Nephron progenitor cell (in vitro differentiated cells): ENCODE measurements at places on chromosomes 7 and 10.

GRCh38 chr10:78703593-78703992 is 365.2 kb upstream of the ZMIZ1 start:
- peak; percentile 19 for DNase-seq

- DNase-seq: no peak
These were observed 89.6 kb downstream of the PPP1R17 start for GRCh38 chr7:31776616-31777015.

DNA sequence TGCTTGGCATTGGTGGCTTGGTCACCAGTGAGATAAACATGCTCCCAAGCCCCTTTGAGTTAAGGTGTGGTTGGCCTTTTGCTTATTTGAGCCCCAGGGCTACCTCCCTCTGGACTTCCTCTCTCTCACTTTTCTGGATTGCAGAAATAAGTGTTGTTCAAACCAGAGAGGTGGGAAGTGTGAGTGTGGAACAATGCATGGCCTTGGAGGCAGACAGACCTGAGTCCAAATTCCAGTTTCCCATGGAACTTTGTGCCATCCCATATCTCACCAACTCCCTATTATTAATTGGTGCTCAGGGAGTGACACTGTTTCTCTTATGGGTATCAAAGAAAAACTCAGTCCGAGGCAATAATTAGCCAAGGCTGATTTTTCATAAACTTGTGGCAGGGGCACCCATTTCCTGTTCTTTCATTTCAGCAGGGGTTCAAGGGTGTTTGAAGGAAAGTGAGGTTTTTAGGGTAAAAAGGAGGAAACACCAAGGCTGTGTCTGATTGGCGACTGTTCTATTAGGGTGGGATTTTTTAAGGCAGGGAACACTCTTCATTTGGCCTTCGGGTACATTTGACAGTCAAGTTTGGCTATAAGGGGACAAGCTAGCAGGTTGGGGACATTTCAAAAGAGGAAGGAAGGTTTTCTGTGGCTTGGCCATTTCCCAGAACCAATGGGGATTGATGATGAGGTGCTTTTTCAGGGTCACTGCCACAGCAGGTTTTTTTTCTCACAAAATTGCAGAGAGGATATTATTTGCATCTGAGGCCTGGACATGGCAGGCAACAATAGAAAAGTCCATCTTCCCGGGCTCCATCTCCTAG is 148.8 kb upstream of the NPY start:
- DNase-seq: no peak

DNA sequence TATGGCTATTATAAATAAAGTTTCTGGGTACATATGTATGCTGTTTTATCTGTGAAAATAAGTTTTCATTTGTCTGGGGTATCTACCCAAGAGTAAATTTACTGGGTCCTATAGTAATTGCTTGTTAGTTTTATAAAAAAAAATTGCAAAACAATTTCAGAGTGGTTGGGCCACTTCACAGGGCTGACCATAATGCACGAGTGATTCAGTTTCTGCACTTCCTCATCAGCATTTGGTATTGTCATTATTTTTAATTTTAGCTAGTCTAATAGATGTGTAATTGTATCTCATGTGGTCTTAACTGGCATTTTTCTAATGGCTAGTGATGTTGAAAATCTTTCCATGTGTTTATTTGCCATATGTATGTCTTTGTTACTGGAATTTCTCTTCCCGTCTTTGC is 452.4 kb upstream of the AKR1E2 start:
- DNase-seq: no peak

DNA sequence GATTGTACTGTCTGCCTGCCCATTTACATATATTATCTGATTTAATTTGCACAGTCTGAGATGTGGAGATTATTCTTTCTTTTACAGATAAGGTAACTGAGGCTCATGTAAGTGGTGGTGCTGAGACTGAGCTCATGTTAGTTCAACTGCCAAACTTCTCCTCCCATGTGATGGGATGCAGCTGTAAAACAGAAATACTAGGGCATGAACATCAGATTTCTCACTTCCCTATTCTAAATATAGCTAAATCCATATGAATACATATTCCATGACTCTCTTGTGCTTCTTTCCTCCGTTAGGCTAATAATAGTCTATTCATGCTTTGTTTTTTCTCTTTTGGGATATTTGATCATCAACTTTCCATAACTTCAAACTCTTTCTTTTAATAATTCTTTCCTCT is 84.7 kb downstream of the PTPRZ1 start:
- DNase-seq: no peak

DNA sequence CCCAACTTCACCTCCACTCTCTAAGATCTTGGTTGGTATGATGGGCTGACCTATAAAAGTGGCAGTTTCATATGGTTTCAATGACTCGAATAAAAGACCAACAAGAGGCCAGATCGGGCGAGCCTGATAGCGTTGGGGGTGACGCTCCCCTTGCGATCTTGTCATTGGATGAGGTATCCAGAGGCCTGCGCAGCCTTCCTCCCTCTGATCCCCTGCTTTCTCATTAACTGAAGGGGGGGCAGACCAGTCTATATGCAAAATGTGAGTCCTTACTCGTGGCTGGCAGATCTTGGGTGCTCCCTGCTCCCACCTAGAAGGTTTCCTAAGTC is 937 bp upstream of the COBL start:
- DNase-seq: no peak

DNA sequence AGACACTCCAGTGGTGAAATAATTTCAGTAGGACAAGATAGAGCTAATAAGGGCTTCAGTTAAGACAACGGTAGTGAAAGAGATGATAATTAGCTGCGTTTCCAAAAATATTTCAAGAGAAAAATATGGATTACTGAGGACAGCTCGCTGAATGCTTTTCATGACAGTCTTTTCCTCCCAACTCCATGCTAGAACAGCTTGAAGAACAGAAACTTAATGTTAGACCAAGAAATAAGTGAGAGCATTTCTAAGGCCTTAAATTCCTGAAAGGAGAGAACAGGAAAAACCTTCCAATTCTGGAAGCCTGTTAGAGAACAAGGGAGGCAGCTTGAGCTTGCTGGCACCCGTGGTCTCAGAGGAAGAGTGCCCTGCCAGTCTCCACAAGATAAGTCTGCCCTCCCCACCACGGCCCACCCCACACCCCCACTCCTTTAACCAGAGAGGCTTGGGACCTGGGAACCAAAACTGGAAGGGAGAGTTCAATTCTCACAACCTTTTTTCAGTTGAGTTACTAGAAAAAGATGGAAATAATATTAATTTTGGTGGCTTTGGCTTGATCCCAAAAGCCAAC is 1148.0 kb upstream of the CELF2 start:
- no peak for DNase-seq

DNA sequence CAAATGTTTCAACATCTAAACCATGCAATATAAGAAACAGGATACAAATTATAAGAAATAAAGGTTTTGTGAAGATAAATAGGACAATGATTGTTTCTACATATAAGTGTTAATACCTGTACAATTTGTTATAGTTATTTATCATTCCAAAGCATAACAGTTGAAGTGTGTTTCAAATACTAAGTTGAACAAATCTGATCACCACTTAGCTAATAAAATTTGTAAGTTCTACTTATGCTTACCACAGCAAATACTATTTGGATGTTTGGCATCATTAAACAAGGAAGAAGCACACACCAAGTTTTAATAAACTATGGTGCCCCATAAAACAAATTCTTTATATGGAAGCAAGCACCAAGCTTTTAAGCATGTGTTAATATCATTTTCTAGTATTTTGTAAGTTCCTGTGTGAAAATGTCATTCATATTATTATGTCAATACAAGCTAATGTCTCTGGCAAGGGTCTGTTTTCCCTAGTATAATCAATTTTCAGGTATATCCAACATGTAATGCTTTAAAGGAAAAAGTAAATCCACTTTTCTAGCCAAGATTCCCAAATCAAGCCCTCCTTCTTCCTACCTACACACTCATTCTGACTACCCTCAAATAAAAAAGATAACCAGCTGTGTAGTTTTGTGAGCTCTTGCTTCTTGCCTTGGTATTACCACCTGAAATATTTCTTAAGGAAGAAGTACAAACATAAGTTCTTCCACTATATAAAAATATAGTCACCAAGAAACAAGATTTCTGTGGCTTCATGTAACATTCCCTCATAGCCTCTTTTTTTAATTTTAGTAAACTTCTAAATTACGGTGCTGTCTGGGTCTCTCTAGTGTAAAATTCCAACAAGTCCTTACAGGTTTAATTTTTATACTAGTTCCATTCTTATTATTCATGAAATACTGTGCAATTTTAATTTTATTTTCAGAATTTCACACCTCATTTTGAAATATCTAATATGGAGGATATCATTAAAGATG is 9.2 kb downstream of the SKAP2 start:
- no peak for DNase-seq

DNA sequence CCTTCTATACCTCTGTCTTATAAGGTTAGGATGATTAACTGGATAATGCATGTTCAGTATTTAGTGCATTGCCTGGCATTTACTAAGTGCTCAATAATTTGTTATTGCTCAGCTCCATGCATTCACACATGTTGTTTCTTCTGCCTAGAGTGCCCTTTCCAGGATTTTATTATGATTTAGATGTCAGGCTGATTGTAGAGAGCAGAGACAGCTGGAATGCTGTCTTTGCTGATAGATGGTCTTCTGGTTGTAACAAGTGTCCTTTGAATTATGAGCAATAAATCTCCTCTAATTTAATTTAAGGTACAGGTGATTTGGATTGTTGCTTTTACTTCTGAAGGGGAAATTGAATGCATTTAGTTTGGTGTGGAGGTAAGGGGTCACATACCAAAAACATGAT is 548.0 kb downstream of the MAGI2 start:
- no peak for DNase-seq

DNA sequence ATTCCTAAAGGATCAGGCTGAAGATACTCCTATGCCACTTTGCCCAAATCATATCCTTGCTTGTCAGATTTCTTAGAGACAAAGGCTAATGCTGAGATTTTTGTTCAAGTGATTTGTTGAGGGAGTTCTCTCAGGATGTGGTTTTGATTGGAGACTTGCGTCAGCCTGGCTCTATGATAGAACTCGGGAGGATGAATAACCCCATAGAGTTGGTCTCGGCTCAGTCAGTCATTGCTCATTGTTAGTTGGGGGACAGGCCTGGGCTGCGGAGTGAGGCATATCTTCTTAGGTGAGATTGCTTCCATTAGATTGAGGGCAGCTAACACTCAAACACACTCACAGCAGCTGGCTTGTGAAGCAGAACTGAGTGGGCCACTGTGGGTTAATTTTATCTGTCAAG is 203.4 kb downstream of the KIF20B start:
- no peak for DNase-seq

DNA sequence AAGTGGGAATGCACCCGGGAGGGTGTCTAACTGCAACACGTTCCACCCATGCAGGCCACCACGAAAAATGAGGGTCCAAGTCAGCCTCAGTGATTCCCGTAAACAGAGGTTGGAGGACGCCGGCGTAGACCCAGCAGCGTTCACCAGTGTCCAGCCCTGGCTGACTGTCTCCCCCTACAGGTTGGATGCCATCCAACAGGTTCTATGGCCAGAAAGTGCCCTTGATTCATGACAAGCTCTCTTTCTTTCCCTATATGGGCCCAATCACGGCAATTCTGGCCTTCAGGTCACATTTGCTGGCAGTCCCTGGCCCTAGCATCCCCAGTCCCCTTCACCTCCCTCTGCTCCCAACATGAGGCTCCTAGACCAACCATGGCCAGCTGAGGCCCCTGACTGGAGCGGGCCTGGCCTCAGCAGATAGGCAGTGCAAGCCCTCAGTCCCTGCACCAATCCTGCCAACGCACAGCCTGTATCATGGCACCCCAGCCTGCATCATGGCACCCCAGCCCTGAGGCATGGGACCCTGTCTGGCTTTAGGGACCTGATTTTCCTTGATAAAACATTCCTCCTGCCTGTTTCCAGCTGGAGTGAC is 227.4 kb downstream of the GRID1 start:
- peak; percentile 59 for DNase-seq
